ENCODE measurements at places on chromosomes 7 and 10.

- H3K27ac ChIP-seq, result no peak overlapping the region
- H3K36me3 ChIP-seq, result peaks cover 7% of the 10 kb centered on the region
- H3K27me3 ChIP-seq, result no peaks in the 10 kb centered on the region
- DNase-seq, result no peak
- no peak overlapping the region for H3K4me3 ChIP-seq
Measured at GRCh38 chr10:63574011-63574410, 52.8 kb downstream of the REEP3 start.

GRCh38 chr7:158452331-158452730 is 135.3 kb downstream of the PTPRN2 start:
- no peaks in the 10 kb centered on the region for H3K27me3 ChIP-seq
- no peak for DNase-seq
- no peak overlapping the region for H3K4me3 ChIP-seq
- no peaks in the 10 kb centered on the region for H3K36me3 ChIP-seq
- H3K4me1 ChIP-seq, result no peaks in the 10 kb centered on the region

DNA sequence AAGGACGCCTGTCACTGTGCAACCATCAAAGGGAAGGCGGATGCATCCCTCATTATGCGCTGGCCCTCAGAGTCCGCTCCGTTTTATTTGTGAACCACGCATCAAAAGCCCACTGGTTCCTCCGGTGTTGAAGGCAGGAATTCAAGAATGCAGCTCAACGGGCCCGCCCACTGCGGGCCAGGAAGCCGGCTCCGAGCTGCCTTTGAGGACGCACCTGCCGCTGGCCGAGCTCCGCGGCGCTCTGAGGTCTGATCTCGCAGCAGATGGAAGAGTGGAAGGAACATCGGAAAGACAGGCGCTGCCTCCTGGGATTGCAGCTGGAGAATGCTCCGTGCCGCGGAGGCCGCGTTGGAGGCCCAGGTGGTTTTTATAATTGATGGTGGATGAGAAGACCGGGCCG is 56.9 kb upstream of the ADGRA1 start:
- H3K4me3 ChIP-seq, result no peak overlapping the region
- H3K27me3 ChIP-seq, result no peaks in the 10 kb centered on the region
- DNase-seq, result no peak
- H3K27ac ChIP-seq, result no peak overlapping the region
- H3K4me1 ChIP-seq, result no peaks in the 10 kb centered on the region

DNA sequence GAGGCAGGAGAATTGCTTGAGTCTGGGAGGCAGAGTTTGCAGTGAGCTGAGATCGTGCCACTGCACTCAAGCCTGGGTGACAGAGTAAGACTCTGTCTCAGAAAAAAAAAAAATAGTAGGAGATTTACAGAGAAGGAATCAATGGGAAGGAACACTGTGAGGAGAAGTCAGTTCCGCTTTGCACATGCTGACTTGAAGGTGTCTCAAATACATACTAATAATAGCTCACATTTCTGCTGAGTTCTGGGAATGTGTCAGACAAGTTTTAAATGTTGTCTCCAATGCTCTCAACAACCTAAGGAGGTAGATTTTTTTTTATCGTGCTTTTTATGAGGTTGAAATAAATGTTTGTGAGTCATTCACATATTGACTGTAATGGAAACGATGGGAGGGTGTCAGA is 654.9 kb upstream of the CELF2 start:
- H3K27me3 ChIP-seq, result no peaks in the 10 kb centered on the region
- H3K4me1 ChIP-seq, result no peaks in the 10 kb centered on the region
- no peak for DNase-seq
- no peaks in the 10 kb centered on the region for H3K36me3 ChIP-seq
- no peak overlapping the region for H3K4me3 ChIP-seq
- no peak overlapping the region for H3K27ac ChIP-seq

GRCh38 chr10:54470324-54470631 is 330.8 kb downstream of the PCDH15 start:
- no peaks in the 10 kb centered on the region for H3K4me1 ChIP-seq
- H3K4me3 ChIP-seq, result no peak overlapping the region
- H3K27ac ChIP-seq, result no peak overlapping the region
- DNase-seq, result no peak
- no peaks in the 10 kb centered on the region for H3K36me3 ChIP-seq

GRCh38 chr10:109624939-109625338 is 298.4 kb downstream of the XPNPEP1 start:
- H3K4me1 ChIP-seq, result no peaks in the 10 kb centered on the region
- DNase-seq, result no peak
- H3K36me3 ChIP-seq, result no peaks in the 10 kb centered on the region

- H3K27ac ChIP-seq, result no peak overlapping the region
- DNase-seq, result no peak
- no peaks in the 10 kb centered on the region for H3K27me3 ChIP-seq
- no peak overlapping the region for H3K4me3 ChIP-seq
- no peaks in the 10 kb centered on the region for H3K36me3 ChIP-seq
- no peaks in the 10 kb centered on the region for H3K4me1 ChIP-seq
Measured at GRCh38 chr10:126341491-126341890, 46.8 kb downstream of the ADAM12 start.

DNA sequence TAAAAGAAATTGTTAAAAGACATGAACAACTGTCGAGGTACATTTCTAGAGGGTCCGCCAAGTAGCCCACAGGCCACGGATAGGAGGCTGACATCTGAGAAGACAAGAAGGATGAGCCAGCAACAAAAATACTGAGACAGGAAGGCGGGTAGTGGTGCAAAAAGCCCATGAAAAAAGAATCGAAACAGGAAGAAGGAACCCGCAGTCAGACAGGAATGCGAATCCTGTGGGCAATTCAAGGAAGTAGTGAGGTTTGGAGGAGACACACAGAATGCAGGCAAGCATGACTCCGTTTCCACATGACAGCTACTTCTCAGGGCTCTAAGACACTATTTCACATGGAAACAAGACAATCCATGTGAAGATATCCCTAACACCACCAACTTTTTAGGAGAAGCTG is 125.2 kb downstream of the DOCK4 start:
- no peak overlapping the region for H3K4me3 ChIP-seq
- no peaks in the 10 kb centered on the region for H3K36me3 ChIP-seq
- no peak for DNase-seq

GRCh38 chr10:124037784-124038183 is 55.6 kb downstream of the CHST15 start:
- no peak overlapping the region for H3K4me3 ChIP-seq
- peaks cover 12% of the 10 kb centered on the region for H3K4me1 ChIP-seq
- no peak for DNase-seq
- no peak overlapping the region for H3K27ac ChIP-seq

DNA sequence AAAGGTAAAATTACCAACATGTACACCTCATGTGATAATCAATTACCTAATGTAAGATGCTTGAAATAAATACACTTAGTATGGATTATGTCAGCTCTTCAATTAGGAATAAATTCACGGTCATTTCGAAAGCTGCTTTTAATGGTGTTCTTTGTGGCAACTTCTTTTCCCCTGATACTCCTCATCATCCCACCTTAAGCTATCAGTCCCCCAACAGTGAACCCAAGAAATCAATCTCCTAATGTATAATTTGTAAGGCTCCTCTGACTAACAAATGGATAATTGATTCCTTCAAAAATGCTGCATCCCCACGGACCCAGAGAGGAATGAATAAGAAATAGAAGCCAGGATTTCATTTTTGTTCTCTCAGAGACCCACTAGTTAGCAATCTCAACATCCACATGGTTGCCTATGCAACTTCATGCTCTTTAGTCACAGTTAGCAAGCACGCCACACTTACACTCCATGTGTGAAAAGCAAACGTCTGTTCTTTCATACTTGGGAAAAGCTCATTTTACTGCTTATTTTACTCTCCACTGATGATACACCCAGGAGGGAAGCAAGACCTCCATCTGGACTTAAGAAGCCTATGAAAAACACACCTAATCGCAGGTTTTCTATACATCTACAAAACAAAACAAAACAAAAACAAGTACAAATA is 70.1 kb downstream of the VPS41 start:
- no peaks in the 10 kb centered on the region for H3K36me3 ChIP-seq
- H3K4me1 ChIP-seq, result no peaks in the 10 kb centered on the region
- no peak overlapping the region for H3K4me3 ChIP-seq
- H3K27ac ChIP-seq, result no peak overlapping the region
- DNase-seq, result no peak

- H3K27ac ChIP-seq, result no peak overlapping the region
- H3K36me3 ChIP-seq, result no peaks in the 10 kb centered on the region
- H3K27me3 ChIP-seq, result peaks cover 3% of the 10 kb centered on the region
- H3K4me3 ChIP-seq, result no peak overlapping the region
- no peak for DNase-seq
Measured at GRCh38 chr7:24477398-24478136, 95.7 kb upstream of the PALS2 start.

- H3K36me3 ChIP-seq, result no peaks in the 10 kb centered on the region
- H3K4me3 ChIP-seq, result no peak overlapping the region
- DNase-seq, result no peak
- H3K27me3 ChIP-seq, result peaks cover 3% of the 10 kb centered on the region
- H3K27ac ChIP-seq, result no peak overlapping the region
Measured at GRCh38 chr10:102195296-102195870, 30.7 kb upstream of the ELOVL3 start.

DNA sequence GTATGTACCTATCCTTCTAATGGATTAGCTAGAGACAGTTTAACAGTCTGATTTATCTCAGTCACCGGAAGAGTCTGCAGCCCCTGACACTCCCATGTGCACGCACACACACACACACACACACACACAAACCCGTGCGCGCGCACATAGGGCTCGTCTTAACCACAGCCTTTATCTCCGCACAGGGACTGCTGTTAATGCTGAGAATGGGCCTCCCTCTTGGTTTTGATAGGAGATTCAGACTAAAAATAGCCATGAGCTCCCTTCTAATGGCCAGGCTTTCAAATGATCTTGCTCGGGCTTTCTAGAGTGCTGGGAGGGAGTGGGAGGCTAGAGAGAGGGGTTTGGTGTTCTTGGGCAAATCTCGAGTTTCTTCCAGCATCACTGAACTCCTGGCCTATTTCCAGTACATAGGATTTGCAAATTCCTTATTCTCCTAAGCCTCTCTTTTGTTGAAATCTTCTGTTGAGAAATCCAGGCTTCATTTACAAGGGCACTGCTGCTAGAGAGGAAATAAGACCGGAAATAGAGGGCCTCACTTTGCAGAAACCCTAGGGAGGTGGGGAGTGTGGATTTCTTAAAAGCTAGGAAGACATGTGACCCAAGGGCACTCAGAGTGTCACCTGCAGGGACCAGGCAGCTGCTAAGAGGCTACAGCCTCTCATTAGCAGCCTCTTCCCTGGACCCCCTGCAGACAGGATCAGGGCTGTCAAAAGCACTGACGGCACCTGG is 2.4 kb downstream of the TMEM72 start:
- H3K36me3 ChIP-seq, result no peaks in the 10 kb centered on the region
- peaks cover 21% of the 10 kb centered on the region for H3K4me1 ChIP-seq
- H3K27ac ChIP-seq, result no peak overlapping the region
- H3K4me3 ChIP-seq, result no peak overlapping the region
- DNase-seq, result no peak
- no peaks in the 10 kb centered on the region for H3K27me3 ChIP-seq

DNA sequence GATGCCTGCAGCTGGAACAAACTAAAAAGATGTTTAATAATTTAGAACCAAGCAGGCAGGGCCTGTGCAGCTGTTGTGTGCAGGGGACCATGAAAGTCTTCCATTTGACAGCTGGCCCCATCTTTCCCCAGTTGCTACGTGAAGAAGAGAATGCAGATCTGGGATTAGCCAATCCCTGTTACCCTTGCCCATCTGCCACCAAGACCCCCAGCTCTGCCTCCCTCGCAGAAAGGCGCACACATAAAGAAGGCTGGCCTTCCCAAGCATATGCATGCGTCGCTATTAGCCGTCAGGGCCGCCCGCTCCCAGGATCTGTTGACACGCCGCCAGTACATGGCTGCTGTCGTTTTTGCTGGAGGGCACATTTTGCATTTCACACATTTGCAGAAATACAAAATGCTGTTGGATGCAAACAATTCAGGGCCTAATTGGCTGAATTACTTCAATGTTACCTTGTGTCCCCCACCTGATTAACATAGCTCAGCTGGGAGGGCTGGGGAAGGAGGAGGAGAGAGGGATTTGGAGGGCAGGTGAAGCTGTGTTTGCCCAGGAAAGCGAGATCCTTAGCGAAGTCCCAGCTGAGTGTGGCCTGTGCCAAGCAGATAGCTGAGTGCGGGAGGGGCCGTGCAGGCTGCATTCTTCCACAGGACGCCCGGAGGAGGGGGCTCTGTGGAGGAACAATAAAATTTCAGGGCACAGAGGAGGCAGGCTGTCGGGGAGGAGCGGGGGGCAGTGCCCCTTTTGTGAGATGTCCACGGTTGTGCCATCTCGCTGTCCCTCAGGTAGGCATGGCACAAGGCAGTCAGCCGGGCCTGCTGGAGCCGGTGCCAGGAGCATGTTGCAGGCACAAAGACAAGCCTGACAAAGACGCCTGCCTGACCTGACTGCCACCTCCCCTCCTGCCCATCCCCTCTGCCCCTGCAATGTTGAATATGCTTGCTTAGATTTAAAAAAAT is 443.0 kb upstream of the MKI67 start:
- no peak for DNase-seq
- H3K4me3 ChIP-seq, result no peak overlapping the region
- no peaks in the 10 kb centered on the region for H3K36me3 ChIP-seq
- H3K4me1 ChIP-seq, result no peaks in the 10 kb centered on the region
- H3K27me3 ChIP-seq, result no peaks in the 10 kb centered on the region

- H3K27me3 ChIP-seq, result no peaks in the 10 kb centered on the region
- DNase-seq, result no peak
- no peaks in the 10 kb centered on the region for H3K36me3 ChIP-seq
- peaks cover 21% of the 10 kb centered on the region for H3K4me1 ChIP-seq
Measured at GRCh38 chr7:24231493-24231892, 52.5 kb upstream of the NPY start.

DNA sequence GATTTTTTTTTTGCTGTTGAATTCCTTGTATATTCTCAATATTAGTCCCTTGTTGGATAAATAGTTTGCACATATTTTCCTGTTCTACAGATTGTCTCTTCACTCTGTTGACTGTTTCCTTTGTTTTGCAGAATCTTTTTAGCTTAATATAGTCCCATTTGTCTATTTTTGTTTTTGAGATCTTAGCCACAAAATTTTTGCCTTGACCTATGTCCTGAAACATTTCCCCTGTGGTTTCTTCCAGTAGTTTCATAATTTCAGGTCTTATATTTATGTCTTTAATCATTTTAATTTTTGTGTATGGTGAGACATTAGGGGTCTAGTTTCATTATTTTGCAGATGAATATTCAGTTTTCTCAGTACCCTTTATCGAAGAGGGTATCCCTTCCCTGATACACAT is 92.7 kb downstream of the LANCL2 start:
- H3K27me3 ChIP-seq, result no peaks in the 10 kb centered on the region
- H3K36me3 ChIP-seq, result no peaks in the 10 kb centered on the region
- peaks cover 5% of the 10 kb centered on the region for H3K4me1 ChIP-seq
- H3K4me3 ChIP-seq, result no peak overlapping the region
- no peak overlapping the region for H3K27ac ChIP-seq

DNA sequence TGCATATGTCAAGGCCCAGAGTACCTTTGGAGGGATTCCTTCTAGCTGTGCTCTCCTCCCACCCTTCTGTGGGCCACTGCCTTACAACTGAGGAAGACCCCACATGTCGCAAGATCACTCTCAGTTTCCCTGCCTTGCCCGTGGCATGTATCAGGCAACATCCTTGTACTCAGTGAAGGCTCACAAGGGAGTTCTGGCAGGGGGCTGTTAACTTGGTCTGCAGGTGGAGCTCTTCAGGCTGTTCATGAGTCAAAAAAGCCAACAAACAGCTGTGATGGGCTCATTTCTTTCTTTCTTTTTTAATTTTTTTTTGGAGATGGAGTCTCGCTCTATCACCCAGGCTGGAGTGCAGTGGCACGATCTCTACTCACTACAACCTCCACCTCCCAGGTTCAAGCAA is 513.0 kb upstream of the ANKRD30A start:
- no peaks in the 10 kb centered on the region for H3K4me1 ChIP-seq
- DNase-seq, result no peak
- H3K36me3 ChIP-seq, result no peaks in the 10 kb centered on the region
- no peaks in the 10 kb centered on the region for H3K27me3 ChIP-seq
- H3K27ac ChIP-seq, result no peak overlapping the region

- no peaks in the 10 kb centered on the region for H3K27me3 ChIP-seq
Measured at GRCh38 chr7:105839266-105839665, 37.1 kb downstream of the ATXN7L1 start.
